ENCODE measurements at places on chromosomes 12 and 14.
A peak's percentile ranks its signal among the peaks of the same experiment; 100 is the strongest.

DNA sequence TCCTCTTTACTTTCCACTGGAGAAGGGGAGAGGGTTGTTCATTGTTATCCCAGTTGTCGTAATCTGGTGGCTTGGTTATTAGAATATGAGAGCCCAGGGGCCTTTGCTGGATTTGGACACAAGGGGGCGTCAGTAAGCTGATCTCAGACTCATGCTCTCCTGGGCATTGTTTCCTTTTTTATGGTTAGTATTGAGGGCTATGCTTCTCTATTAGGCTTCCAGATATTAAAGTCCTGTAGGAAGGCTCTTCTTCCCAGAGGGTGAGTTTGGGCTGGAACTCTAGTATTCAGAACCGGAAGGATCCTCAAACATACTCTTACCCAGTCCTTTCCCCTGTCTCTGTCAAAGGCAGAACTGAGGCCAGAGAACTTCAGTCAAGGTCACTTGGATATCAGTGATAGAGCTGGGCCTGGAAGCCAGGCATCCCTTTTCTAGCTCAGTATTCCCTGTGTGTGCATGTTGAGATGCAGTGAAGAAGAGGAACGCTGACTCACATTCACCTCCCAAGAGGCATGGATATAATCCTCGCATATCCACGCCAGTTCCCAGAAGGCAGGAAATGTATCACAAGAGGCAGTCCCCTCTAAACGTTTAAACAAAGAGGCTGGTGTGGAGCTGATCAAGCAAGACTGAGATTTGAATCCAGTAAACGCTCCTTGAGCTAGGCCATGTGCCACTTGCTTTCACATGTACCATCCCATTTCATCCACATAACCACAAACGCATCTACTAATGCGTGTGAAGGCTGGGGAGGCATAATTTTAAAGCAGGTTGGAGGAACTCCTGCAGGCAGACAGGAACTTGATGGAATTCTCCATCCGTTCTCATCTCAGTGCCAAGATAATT, 41.6 kb downstream of the UBE3B start:
- DNase-seq: peak; percentile 89

DNA sequence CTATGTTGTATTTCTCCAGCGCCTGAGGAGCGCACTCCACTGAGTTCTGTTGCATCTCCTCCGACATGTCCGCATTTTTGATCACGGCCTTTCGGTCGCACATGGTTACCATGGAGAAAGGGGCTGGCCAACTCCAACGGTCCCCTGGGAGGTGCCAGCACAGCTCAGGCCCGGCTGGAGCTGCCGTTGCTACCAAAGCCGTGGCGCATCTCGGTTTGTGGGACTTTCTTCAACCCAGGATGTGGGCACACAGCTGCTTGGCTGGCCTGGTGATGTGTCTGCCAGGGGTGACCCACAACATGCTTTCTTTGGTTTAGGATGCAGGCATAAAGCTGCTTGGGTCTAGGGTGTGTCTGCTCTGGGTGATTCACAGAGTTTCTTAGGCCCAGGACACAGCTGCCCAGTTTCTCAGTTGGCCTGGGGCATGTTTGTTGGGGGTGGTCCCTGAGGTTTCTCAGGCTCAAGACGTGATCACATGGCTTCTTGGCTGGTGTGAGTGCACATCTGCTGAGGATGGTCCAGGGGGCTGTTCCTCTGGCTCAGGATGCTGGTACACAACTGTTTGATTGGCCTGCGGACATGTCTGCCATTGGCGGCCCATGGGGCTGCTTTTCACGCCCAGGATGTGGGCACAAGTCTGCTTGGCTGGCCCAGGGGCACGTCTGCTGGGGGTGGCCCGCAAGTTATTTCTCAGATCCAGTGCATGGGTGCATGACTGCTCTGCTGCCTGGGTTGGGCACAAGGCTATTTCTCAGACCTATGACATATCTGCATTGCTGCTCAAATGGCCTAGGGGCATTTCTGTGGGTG, 25.9 kb upstream of the GTF2A1 start:
- DNase-seq: no peak

- DNase-seq: peak; percentile 56
These were observed 178.2 kb downstream of the AKAP6 start for GRCh38 chr14:32507029-32507984.

DNA sequence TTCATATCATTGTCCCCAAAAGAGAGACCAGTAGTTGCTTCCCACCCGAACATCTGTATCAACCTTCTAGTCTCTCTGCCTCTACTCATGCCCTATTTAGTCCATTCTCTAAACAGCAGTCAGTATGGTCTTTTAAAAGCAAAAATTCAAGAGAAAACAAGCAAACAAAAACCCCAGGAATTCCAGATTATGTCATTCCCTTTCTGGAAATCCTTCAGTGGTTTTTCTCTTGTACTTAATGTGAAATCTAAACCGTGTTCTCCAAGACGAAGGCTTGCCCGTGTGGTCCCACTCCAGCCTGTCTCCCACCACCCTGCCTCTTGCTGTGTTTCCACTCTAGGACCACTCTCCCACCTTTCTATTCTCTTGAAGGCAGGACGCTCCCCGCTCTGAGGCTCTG, 90.8 kb downstream of the TMEM30B start:
- DNase-seq: no peak

- no peak for DNase-seq
These were observed 638.8 kb upstream of the NOVA1 start for GRCh38 chr14:27236601-27237000.

GRCh38 chr14:96626916-96627315, 124.7 kb downstream of the PAPOLA start:
- DNase-seq: no peak

GRCh38 chr12:87140262-87140661, 884.1 kb upstream of the MGAT4C start:
- DNase-seq: no peak

Measured in NCI-H1417 (cell line).